ENCODE measurements at places on chromosomes 2 and 18.
A peak's percentile ranks its signal among the peaks of the same experiment; 100 is the strongest.

DNA sequence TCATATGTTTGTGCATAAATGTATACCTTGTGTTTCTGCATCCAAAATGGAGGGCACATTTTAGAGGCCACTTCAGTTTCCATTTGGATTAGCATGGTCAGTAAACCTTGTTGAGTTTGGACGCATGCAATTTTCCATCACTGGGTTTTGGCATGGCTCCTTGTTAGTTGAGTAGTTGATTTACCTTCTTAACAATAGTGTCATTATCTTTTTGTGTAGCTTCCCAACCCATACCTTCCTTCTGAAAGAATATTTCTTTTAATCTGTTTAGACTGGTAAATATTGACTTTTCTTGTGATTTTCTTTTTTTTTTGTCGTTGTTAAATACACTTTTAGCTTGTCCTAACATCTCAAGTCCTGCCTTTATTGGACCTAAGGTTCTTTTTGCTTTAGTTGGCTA lies 15.5 kb downstream of the RPIA start:
- DNase-seq, result peak; percentile 41

DNA sequence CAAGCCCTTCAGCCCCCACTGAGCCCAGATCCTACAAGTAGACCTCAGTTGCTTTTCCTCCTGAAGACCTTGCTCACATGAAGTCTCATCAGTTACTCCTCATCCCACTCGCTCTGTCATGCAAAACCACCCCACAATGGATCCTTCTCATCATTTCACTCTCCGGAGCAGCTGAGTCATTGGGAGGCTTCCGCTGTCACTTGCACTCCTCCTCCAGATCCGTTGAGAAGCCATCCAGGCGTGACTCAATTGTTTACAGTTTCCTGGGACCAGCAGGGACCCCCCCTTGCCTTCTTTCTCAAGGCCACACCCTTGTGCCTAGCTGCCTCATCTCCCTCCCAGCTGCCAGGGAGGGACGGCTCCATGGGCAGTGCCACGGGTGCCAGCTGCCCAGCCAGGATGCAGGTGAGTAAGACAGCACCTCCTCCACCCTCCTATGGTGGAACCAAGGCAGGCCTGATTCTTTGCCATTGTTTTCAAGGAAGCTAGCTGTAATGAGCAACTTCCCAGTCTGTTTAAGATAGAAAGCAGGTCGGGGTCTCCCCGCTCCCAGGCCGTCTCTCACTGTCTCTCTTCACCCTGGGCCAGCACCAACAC lies 16.3 kb downstream of the GPR55 start:
- no peak for DNase-seq

DNA sequence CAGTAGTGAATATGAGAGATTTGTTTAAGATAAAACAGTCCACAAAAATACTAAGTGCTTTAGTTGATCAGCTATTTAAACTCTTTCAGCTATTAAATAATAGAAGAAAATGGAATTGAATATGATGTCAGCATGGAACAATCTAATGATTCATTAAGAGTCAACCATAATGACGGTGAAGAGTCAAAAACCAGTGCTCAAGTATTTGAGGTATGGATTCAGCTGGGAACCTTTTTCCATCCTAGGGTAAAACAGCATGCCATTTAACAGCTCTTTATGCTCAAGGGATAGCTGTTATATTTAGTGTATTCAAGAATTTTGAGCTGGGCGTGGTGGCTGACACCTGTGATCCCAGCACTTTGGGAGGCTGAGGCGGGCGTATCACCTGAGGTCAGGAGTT lies 29.7 kb downstream of the CARF start:
- DNase-seq, result no peak

GRCh38 chr2:46404181-46404759 lies 75.1 kb upstream of the TMEM247 start:
- DNase-seq, result no peak

DNA sequence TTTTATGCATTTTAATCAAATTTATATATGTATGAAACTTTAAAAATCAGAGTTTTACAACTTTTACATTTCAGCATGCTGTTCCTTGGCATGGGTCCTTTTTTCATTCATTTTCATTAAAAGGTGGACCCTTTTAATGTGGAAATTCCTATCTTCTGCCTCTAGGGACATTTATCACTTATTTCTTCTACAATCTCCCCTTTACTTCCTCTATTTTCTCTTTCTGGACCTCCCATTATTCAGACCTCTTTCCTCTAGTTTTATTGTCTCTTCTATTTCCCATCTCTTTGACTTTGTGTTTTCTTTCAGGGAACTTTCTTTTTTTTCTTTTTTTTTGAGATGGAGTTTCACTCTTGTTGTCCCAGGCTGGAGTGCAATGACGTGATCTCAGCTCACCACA lies 5.7 kb downstream of the PROC start:
- DNase-seq, result no peak

- no peak for DNase-seq
Observed at GRCh38 chr2:31088504-31089195, 49.6 kb downstream of the GALNT14 start.

DNA sequence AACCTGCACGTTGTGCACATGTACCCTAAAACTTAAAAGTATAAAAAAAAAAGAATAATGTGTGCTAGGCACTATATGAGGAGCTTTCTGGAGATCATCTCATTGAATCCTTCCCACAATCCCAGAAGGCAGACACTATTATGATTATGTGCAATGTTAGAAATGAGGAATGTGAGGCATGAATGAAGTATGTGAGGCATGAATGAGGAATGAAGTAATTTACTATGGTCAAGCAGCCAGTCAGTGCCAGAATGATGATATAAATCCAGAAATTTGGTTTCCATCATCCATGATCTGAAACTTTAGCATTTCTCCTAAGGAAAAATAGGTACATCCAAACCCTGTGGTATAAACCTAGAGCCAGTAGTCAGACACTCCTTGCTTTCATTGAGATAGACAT lies 42.0 kb downstream of the CCDC148 start:
- DNase-seq, result no peak

GRCh38 chr2:208300847-208301618 lies 35.0 kb downstream of the PIKFYVE start:
- DNase-seq, result no peak

DNA sequence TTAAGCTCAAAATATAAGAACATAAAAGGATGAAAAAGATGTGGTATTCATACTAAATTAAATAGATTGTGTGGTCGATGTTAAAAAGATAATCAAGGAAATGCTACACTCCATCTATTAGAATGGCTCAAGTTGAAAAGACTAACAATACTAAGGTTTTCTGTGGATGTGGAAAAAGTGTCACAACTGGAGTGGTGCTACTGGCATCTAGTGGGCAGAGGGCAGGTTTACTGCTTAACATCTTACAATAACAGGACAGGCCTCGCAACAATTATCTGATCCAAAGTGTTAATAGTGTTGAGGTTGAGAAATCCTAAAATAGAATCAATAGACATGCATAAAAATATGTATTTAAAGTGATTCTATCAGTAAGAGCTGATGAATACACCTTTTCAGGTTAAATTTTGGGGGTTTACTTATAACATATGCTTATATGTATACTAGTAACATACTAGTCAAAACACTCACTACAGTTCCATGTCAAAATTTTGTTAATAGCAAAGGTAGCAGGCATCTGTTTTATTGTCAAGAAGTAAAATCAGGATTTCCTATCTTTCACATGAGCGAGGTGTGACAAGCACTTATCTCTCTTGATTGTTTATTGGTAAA lies 91.5 kb upstream of the TMEFF2 start:
- DNase-seq, result no peak

- no peak for DNase-seq
Observed at GRCh38 chr2:240958366-240959213, 39.8 kb upstream of the SNED1 start.

DNA sequence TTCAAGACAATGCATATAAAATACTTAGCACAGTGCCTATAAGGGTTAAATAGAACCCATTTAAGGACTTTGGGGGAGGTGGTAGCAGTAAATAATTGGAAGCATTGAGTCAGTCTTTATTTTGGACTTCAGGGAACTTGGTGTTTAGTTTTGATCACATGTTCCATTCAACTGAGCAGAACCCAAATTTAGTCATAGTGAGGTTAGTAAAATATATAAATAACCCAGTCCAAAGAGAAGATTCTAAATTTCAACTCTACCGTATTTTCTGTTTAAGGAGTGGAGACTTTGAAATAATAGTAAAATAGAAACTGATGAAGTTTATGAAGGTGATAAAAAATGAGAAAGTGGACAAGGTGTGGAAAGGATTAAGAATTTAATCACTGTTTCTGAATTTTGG lies 19.7 kb downstream of the TWSG1 start:
- DNase-seq, result no peak

- no peak for DNase-seq
Observed at GRCh38 chr2:101912545-101912944, 79.2 kb upstream of the IL1R2 start.

GRCh38 chr2:46460241-46460921 lies 19.0 kb upstream of the TMEM247 start:
- no peak for DNase-seq

DNA sequence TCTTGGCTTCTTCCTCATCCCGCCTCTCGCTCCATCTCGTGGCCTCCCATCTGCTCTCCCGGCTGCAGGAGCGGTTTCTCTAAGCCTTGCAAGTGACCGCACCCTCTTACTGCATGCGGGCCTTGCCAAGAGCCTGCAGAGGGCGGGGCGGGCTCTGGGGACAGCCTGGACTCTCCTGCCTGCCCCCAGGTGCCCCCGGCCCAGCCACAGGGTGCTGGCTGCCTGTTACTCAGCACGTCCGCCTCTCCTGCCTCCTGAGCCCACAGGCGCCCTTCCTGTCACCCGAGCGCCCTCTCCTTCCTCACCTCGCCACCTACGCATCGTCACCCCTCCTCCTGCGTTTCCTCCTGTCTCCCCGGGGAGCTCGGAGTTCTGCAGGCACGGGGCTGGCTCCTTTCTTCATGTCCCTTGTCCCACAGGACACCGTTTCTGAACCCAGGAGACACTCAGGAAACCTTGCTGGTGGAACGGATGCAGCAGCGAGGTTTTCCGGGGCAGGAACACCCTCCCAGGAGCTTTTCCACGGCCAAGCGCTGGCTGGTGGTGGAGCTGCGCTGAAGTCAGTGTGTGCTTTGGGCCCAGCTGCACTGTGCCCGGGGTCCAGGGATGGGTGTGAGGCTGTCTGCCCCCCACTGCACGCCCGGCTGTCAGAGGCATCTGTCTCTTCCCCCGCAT lies 28.5 kb downstream of the HPCAL1 start:
- DNase-seq, result no peak

GRCh38 chr2:179671043-179671981 lies 190.1 kb downstream of the ZNF385B start:
- DNase-seq, result no peak

GRCh38 chr2:53445383-53446070 lies 322.1 kb upstream of the CHAC2 start:
- no peak for DNase-seq

DNA sequence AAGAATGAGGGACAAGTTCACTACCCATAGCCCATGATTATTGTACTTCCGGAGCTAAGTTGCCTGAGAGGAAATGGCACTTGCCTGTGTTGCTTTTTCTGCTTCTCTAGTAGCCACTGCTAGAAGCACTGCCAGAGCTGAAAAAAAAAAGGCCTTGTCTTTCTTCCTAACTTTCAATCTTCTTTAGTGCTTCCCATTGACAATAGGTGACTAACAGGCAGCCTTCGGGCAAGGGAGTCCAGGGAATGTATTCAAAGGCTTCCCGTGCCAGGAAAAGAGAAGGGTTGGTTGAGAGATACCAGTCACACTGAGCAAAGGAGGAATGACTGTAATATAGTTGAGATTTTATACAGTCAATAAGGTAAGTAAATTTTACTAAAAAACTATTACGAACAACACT lies 242.0 kb downstream of the CALCRL start:
- no peak for DNase-seq

GRCh38 chr2:20611077-20611843 lies 39.6 kb downstream of the HS1BP3 start:
- DNase-seq, result peak; percentile 37

- DNase-seq, result no peak
Observed at GRCh38 chr2:11752906-11753305, 6.5 kb downstream of the LPIN1 start.

- no peak for DNase-seq
Observed at GRCh38 chr18:30358555-30358954, 684.0 kb downstream of the DSC3 start.

DNA sequence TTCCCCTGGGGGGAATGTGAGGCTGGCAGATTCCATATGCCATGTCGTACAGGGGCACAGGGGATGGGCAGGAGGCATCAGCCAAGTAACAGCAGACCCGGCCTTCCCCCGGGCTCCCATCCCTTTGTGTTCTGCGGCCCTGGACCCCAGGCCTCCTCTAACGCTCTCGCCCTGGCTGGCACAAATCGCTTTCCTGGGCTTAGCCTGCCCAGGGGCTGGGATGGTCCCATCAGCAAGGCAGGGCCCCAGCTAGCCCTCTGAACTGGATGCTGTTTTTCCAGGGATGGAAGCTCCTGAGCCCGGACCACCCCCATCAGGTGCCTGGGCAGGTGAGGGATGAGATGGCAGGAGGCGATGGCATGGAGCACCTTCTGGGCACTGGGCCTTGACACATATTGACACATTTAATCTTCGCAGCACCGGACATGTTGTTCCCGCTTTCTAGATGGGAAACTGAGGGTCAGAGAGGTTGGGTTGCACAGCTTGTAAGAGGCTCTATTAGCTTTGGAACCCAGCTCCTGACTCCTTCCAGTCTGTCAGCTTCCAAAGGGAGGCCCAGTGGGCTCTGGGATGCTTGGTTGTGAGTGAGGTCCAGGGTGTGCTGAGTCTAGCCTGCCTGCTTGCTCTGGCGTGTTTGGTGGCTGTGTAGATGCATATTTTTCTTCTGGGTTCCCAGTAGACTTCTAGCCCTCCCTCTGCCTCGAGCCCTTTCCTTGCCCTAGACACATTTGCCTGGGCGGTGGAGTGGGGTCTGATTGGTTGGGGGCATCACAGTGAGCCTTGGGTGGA lies 40.3 kb downstream of the GLI2 start:
- DNase-seq, result no peak

- no peak for DNase-seq
Observed at GRCh38 chr2:231720987-231721966, 13.0 kb downstream of the PTMA start.

- DNase-seq, result no peak
Observed at GRCh38 chr2:236284208-236284607, 20.0 kb upstream of the ASB18 start.

GRCh38 chr2:18548621-18549020 lies 11.8 kb downstream of the RDH14 start:
- DNase-seq, result no peak

GRCh38 chr2:191625016-191625415 lies 52.9 kb upstream of the NABP1 start:
- no peak for DNase-seq

Measured in NCI-H774 (cell line).